ENCODE measurements at places on chromosomes 16 and 17. TPM values are rescaled to one million over a fixed set of nuclear protein-coding genes. Genes with fewer than 3 reads are reported as not detected.

DNA sequence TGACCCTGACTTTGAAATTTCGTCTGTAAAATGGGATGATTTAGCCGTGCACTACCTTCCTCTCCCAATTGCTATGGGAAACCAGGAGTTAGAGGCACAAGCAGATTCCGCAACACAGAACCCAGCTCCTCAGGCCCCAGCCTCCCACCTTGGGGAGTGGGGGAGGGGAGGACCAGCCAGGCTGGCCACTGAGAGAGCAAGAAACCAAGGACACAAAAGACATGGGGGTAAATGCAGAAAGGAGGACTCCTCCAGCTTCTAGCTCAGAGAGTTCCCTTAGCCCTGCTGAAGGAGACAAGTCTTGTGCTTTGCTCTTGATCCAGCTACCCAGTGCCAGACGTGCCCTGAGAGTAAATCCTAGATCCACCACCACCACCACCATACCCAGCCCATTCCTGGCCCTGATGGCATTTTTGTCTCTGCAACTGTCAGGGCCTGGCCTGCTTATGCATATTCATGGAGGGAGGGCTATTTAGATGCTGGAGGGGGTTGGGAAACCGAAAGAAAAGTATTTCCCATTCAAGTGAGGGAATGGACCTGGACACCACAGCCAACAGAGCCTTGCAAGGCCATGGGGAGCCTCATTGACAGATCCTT is 25.9 kb downstream of the PITPNM3 start:
- DNase-seq = no peak
- H3K4me3 ChIP-seq = no peak overlapping the region
- peaks cover 76% of the 10 kb centered on the region for H3K36me3 ChIP-seq
- H3K4me1 ChIP-seq = no peaks in the 10 kb centered on the region
- no peak overlapping the region for H3K27ac ChIP-seq

OMG gene
- not detected for total RNA-seq

ALG1 gene
- total RNA-seq = 16.6 TPM

GRCh38 chr17:61248399-61248798 is 151.2 kb upstream of the TBX2 start:
- no peak overlapping the region for H3K4me3 ChIP-seq
- H3K36me3 ChIP-seq = no peaks in the 10 kb centered on the region
- DNase-seq = no peak
- H3K27ac ChIP-seq = no peak overlapping the region

LRRC75A gene
- total RNA-seq = not detected

- H3K27ac ChIP-seq = no peak overlapping the region
- H3K36me3 ChIP-seq = no peaks in the 10 kb centered on the region
- H3K4me1 ChIP-seq = peaks cover 14% of the 10 kb centered on the region
- no peak for DNase-seq
- H3K4me3 ChIP-seq = no peak overlapping the region
Measured at GRCh38 chr16:22624038-22624799, 113.5 kb downstream of the NPIPB5 start.

GRCh38 chr16:48409839-48410632 is 24.8 kb upstream of the SIAH1 start:
- no peaks in the 10 kb centered on the region for H3K36me3 ChIP-seq
- peak overlapping the region; percentile 7 for H3K27ac ChIP-seq

GRCh38 chr16:72372087-72373045 is 200.4 kb upstream of the PMFBP1 start:
- H3K27ac ChIP-seq = no peak overlapping the region
- H3K27me3 ChIP-seq = no peaks in the 10 kb centered on the region
- H3K36me3 ChIP-seq = no peaks in the 10 kb centered on the region
- H3K4me1 ChIP-seq = no peaks in the 10 kb centered on the region
- DNase-seq = no peak
- H3K4me3 ChIP-seq = no peak overlapping the region

DNA sequence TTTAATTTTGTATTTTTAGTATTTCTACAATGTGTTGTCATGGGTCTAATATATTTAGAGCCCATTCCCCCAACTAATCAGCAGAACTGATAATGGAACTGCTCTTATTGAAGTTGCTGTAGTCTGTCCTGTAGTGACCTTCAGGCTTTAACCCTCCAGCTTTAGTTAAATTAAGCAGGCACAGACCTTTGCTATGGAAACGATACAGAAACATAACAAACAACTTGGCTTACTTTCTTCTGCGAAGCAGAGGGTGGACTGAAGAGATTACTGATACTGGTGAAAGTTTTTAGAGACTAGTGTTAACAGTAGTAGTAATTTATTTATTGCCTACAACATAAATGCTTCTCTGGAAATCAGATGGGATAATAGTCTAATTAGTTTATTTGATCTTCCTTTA is 61.4 kb downstream of the NFATC3 start:
- H3K4me3 ChIP-seq = no peak overlapping the region
- peaks cover 5% of the 10 kb centered on the region for H3K4me1 ChIP-seq
- no peak overlapping the region for H3K27ac ChIP-seq
- no peaks in the 10 kb centered on the region for H3K36me3 ChIP-seq
- H3K27me3 ChIP-seq = no peaks in the 10 kb centered on the region
- DNase-seq = no peak

GRCh38 chr17:7552621-7553051 is 3.8 kb downstream of the TNFSF12 start:
- H3K36me3 ChIP-seq = no peaks in the 10 kb centered on the region
- H3K27me3 ChIP-seq = no peaks in the 10 kb centered on the region
- peak overlapping the region; percentile 30 for H3K27ac ChIP-seq
- no peak overlapping the region for H3K4me3 ChIP-seq
- peaks cover 22% of the 10 kb centered on the region for H3K4me1 ChIP-seq

Measured in esophagus squamous epithelium (tissue), 5 donors.